ENCODE measurements at places on chromosomes 1 and 21.
A peak's percentile ranks its signal among the peaks of the same experiment; 100 is the strongest.

DNA sequence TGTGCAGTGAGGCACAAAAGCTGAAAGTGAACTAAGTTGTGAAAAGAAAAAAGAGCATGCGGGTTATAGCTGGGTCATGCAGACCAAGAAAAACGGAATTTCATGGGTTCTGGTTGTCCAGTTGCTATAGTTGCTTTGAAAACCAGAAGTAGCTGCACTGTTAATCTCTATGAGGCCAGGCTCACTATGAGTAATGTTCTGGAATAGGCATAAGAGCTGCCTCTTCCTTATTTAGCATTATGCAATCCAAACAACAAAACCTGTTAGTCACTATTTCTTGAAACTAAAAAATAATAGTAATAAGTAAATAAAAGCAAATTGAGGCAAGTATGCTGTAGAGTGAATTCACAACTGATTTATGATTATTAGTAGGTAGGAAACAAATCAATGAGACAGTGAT is 1383.7 kb downstream of the MRPL39 start:
- DNase-seq, result no peak

DNA sequence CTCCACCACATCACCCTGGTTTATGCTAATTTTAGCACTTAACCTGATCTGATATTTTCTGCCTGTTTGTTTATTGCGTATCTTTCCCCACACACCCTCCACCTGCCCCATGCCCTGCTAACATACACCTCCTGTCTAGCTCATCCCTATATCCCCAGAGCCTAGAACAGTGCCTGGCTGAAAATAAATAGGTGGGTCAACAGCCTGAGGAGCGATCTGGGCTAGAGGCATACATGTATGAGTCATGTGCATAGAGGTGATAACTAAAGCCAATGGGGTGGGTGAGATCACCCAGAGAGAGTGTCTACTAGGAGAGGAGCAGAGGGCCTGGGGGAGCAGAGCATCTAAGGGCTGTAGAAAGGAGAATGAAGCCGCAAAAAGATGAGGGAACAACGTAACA is 2.7 kb downstream of the HTR1D start:
- no peak for DNase-seq

GRCh38 chr1:174110053-174110452 is 49.3 kb upstream of the RABGAP1L start:
- DNase-seq, result no peak

- no peak for DNase-seq
Observed at GRCh38 chr1:234555390-234556024, 54.5 kb downstream of the IRF2BP2 start.

GRCh38 chr1:23171181-23171755 is 2.6 kb upstream of the LUZP1 start:
- DNase-seq, result no peak

- peak; percentile 30 for DNase-seq
Observed at GRCh38 chr21:33362044-33362555, 37.3 kb downstream of the IFNAR1 start.

GRCh38 chr1:111894497-111894896 is 95.0 kb downstream of the KCND3 start:
- DNase-seq, result no peak

DNA sequence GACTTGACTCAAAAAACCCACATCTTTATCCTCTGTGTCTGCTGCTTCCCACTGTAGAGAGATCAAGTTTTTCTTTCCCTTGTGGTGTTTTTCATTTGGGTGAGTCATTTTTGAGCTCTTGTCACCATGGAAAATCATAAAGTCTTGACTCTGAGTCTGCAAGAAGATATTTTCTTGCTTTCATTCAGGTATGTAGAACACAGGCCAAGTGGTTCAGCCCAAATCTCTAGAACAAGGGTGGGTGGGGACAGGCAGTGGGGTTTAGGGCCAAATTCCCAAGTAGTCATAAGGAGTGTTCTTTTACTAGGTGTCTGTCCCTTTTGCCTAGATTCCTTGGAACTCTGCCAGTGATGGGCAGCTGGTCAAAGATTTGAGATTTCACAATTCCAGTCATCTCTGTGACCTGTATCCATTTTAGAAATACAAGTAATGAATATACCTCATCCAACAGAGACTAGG is 21.5 kb upstream of the ARHGAP29 start:
- no peak for DNase-seq

DNA sequence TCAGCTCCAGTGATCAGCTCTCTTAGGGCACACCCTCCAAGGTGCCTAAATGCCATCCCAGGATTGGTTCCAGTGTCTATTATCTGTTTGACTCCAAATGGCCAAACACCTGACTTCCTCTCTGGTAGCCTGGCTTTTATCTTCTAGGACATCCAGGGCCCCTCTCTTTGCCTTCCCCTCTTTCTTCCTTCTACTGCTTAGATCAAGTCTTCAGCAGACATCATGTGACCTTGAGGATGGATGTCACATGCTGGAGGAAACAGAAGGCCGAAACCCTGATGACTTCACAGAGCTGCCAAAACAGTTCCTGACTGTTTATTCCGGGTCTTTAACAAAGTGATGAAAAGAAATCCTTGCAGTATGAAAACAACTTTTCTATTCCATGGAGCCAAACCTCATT is 24.4 kb upstream of the WDR26 start:
- no peak for DNase-seq

DNA sequence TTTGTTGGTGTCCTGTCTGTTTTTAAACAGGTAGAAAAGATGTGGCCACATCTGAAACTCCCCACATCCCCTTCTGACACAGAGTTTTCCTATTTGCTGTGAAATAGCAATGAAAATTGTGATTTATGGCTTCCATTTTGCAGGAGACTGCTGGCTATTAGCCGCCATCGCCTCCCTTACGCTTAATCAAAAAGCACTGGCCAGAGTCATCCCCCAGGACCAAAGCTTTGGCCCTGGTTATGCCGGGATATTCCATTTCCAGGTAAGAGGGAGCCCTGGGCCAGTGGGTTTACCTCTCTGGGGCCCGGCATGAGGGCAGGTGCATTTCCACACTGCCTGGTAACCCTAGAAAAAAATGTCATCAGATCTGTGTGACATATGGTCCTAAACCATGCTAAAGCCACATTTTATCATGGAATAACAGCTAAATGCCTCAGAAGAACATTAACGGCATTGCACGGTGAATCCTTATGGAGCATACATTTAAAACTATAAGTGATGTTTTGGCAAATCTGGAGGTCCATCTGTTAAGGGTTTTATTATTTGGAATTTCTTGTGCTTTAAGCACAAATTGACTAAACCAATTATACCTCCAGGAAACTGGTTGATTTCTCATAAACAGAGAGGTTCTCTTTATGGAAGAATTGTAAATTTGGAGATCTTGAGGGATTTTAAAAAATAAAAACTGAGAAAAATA is 12.3 kb downstream of the CAPN9 start:
- no peak for DNase-seq

GRCh38 chr1:13830170-13830569 is 130.2 kb downstream of the PRDM2 start:
- DNase-seq, result no peak

DNA sequence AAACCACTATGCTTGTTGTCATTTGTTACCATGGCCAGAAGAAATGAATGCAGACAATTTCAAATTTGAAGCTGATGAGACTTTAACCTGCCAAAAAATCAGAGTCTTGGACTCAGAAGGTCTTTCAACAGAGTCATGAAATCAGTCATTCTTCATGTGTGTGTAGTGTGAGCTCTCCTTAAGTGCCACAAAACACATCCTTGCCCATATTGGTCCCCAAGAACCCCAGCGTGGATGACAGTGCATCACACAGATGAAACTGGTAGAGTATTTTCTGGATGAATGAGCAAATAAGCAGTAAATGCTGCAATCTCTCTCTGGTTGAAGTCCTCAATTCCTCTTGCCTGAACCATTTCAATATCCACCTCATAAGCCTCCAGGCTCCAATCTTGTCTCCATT is 28.7 kb upstream of the ETS2 start:
- no peak for DNase-seq

DNA sequence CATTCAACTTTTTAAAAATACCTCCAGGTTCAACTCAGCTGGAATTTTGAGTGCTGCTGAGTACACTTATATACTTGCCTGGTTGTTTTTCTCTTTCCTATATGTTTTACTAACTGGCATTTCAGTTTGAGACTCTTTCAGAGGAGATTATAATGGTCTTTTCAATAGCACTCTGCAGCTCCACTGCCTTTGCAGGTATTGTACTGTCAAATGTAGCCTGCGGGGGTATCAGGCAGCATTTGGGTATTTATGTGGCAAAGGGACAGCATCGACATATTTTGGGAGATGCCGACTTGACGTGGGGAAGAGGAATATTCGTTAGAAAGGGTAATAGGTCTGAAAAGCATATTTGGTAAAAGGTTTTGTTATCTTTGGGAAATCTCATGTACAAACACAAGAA is 11.1 kb upstream of the TGFBR3 start:
- no peak for DNase-seq

GRCh38 chr1:15882665-15883064 is 35.2 kb downstream of the SPEN start:
- DNase-seq, result no peak

DNA sequence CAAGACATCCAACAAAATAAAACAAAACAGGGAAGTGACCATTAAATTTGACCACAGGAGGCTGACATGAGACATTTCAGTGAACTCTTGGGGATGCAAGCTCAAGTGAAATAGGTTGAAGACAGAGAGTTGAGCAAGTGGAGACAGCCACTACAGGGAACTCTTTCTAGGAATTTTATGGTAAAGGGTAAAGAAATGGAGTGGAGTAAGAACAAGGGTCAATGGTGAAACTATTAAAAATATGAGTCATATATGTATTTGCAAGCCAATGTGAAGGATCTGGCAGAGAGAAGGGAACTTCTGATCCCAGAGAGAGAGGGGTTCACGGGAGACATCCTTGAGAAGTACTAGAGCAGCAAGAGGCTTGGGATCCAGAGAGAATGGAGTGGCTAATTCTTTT is 9.1 kb upstream of the TRABD2B start:
- no peak for DNase-seq

GRCh38 chr1:116944613-116945012 is 34.9 kb downstream of the PTGFRN start:
- DNase-seq, result no peak

DNA sequence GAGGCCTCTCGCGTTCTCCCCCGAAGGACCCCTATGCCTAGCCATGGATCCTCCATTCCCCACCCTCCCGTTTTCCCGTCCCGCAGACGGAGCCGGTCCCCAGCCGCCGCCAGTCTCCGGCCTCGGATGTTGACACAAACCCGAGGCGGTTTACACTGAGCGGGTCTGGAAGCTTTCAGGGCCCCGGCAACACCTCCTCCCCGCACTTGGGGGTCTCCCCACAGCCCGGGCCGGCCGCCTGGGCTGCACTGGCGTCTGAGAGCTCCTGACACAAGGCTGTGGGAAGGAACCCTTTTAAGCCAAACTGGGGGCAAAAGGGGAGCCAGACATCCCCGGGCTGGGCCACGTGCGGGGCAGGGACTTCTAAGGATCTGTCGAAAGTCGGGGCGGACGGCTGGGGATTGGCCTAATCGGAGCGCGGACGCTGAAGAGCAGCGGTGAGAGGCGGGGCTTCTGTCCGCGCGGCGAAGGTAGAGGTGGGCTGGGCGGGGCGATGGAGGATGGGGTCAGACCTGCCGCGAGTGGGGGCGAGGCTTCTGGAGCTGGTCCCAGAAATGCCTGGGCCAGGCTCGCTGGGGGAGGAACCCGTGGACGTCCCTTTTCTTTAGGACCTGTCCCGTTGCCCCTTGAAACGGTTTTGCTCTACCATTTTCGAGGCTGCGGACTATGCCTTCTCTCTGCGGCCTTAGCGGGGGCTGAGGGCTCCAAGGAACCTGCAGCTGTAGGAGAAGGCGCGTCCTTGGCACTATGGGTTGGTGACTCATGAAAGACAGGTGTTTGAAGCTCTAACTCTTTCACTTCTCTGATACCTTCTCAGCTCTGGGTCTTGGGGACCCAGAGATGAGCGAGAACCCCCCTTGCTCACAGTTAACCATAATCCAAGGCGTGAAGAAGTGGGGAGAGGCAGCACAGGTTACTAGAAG is 1.2 kb upstream of the HPCAL4 start:
- DNase-seq, result no peak

GRCh38 chr1:85379203-85380136 is 85.5 kb downstream of the DDAH1 start:
- DNase-seq, result no peak

GRCh38 chr1:207848234-207848633 is 62.7 kb downstream of the CD34 start:
- no peak for DNase-seq

GRCh38 chr1:89953131-89953626 is 41.7 kb upstream of the ZNF326 start:
- DNase-seq, result no peak

- DNase-seq, result no peak
Observed at GRCh38 chr1:190000365-190000872, 477.2 kb downstream of the BRINP3 start.

- DNase-seq, result no peak
Observed at GRCh38 chr1:17020502-17020901, 8.8 kb upstream of the ATP13A2 start.

Measured in stimulated activated CD8-positive, alpha-beta memory T cell treated with anti-CD3 and anti-CD28 coated beads, Interleukin-15, amount 100 ng/mL, for 1 hour (primary cell).